ENCODE measurements at places on chromosomes 3 and 15.

GRCh38 chr3:42633544-42633943, 20.0 kb upstream of the ZBTB47 start:
- no peak for DNase-seq

DNA sequence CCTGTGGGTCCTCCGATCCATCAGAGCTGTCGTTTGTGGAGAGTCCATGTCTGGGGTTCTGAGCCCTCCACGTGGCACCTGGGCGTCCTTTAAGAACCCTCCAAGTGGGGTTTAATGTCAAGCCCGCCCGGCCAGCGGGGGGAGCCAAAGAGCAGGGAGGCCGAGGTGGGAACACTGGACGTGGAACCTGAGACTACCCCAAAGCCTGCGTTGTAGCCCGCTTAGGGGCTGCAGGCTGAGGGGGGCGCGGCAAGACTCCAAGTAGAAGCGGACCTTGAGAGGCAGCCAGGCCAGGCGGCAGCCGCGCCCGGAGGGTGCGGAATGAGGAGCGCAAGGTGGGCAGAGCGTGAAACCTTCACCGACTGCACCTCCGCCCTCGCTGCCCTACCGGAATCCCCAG, 126.2 kb upstream of the ATP10A start:
- DNase-seq, result no peak

DNA sequence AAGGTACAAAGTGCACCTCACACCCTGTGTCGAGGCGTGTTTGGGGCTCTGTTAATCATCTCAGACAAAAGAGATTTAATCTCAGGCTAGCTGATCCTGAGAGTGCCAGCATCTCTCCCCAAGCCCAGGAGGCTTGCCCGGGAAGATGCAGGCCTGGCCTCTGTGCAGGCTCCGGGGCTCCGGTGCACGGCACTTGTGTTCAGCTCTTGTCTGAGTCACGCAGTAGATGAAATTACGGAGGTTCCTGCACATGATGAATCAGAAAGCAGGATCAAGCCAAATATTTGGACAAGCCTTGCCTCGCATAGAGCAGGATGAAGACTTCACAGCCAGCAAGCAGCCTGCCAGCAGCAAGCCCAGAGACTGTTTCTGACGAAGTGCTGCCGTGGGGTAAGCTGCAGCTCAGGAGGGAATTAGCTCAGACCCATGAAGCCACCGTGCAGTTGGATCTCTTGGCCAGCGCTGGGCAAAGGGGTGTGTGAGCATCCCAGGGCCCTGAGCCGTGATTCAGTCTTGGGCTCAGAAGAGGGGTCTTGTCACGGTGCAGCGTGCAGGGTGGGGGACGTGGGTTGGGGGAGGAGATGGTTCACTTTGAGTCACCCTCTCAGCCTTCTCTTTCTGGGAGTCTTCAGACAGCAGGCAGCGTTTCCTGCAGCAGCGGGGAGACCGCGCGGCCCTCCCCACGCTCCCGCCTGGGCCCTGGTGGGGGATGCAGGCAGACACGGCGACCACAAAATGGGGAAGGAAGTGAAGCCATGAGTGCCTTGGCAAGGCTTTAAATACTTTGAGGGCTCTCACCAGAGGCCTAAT, 89.2 kb upstream of the MEF2A start:
- DNase-seq, result peak; percentile 18

GRCh38 chr15:60781211-60781713, 302.3 kb upstream of the ICE2 start:
- no peak for DNase-seq

GRCh38 chr3:16101295-16102186, 72.9 kb upstream of the GALNT15 start:
- no peak for DNase-seq

DNA sequence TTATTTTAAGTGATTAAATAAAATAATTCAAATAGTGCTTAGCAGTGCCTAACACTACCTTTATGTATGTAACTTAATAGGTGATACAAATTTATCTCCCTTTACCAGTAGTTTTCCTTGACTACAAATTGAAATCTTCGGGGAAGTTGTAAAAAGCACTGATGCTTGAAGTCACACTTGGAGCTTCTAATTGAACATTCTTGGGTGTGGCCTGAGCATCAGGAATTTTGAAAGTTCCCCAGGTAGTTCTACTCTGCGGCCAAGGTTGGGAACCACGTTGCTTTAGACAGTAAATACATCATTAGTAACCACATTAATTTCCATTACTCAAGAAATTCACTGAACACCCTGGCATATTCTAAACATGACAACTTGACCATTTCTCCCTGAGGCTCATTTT, 351.4 kb downstream of the CNTN6 start:
- no peak for DNase-seq

GRCh38 chr3:127069814-127070440, 87.0 kb downstream of the PLXNA1 start:
- no peak for DNase-seq

DNA sequence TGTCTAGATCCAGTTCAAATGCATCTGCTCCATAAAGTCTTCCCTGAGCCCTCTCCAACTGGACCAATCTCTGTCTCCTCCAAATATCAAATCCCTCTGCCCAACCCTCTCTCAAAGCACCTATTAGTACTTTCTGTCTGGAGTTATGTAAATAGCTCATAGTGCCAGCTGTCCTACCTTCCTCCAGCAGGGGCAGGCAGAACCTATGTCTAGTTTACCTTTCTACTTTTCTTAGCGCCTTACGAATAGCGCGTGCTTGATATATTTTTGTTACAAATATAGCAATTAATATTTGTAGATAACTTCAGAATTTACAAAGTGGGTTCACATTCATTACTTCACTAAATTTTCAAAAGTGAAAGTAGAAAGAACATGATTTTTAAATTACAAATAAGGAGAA, 14.0 kb upstream of the CCDC80 start:
- DNase-seq, result no peak

GRCh38 chr3:195372220-195372619, 70.6 kb downstream of the ACAP2 start:
- DNase-seq, result no peak

- no peak for DNase-seq
These were observed 5.1 kb downstream of the RCN2 start for GRCh38 chr15:76936671-76937070.

DNA sequence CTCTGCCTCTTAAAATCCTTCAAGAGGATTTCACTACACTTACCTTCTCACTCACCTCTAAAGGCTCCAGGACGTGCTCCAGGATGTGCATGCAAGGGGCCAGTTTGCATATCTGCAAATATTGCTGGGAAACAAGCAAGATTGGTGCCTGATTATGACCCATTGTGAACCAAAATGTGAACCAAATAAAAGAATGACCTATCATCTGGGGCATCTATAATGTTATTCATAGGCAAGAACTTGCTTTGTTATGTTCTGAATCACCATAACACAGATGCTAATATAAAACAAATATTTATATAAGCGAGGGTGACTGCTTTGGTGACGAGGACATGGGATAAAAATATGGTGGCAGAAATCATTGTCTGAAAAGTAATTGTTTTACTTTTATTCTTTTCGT, 5.5 kb downstream of the IL12A start:
- no peak for DNase-seq

GRCh38 chr3:171763392-171763791, 46.9 kb downstream of the PLD1 start:
- DNase-seq, result no peak

DNA sequence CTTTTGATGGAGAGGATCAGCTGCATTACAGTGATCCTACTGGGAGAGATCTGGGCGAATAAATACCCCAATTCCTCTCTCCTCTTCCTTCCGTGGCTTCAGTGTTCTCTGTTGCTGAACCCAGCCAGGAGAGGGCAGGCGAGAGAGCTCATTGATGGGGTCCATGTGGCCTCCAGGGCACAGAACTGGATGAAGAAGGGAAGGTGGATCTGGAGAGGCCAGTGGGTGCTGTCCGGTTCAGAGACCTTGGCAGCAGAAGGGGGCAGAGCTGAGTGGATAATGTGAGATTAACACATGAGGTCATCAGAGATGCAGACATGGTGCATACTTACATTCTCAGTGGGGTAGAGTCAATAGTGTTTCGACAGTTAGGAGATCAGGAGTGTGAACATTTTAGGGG, 193.6 kb downstream of the CLSTN2 start:
- no peak for DNase-seq

GRCh38 chr3:120438665-120439370, 12.0 kb downstream of the FSTL1 start:
- DNase-seq, result no peak

GRCh38 chr3:123158899-123159390, 42.8 kb upstream of the SEC22A start:
- no peak for DNase-seq

DNA sequence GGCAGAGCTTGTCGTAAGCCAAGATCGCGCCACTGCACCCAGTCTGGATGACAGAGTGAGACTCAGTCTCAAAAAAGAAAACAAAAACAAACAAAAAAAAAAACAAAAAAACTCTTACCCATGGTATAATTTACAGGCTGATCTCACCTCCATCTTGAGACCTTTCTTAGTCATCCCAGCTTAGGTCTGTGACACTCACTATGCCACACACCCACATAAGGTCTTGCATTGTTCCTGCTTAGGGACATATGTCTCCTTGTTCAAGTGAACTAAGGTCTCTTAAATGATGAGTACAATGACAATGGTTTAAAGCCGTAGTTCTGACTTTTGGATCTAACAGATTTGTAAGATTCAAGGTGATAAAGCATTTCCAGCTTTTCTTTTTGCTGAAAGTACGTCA, 360.2 kb upstream of the ARHGEF26 start:
- DNase-seq, result no peak

DNA sequence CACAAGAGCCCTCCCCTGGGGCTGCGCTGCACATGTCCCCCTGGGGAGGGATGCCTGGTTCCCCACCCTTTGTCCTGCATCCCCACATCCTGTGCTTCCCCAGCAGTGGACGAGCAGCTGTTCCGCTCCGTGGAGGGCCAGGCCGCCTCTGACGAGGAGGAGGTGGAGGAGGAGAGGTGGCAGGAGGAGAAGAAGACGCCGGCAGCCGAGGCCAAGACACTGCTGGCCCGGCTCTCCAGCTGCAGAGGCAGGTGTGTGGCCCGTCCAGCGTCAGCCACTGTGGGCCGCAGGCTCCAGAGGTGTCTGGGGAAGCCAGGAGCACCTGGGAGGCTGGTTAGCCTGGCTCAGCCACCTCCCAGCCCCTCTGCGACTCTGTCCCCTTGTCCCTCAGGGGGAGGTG, 27.9 kb upstream of the GP9 start:
- DNase-seq, result no peak

GRCh38 chr3:41320953-41321641, 121.8 kb downstream of the CTNNB1 start:
- DNase-seq, result no peak

- no peak for DNase-seq
These were observed 28.0 kb downstream of the OSBPL10 start for GRCh38 chr3:31953091-31953490.
